ENCODE measurements at places on chromosomes 2 and 18.

DNA sequence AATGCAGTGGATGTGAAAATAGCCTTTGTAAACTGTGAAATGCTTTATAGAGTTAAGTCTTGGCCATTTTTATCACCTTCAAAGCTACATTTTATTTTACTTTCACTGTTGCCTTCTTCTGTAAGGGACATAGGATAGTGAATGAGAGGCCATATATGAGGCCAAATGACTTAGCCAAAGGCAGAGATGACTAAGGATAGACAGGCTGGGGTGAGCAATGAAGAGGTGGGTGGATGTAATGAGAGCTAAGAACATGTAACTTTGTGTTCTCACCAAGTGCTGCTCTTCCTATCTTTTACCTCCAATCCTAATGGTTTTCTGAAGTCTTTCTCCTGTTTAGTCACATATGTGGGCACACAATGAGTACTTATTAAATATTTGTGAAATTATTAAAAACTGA lies 101.9 kb downstream of the MBD5 start:
- no peak for DNase-seq

GRCh38 chr2:174602745-174603144 lies 5.1 kb upstream of the WIPF1 start:
- DNase-seq, result no peak

- DNase-seq, result no peak
These were observed 38.7 kb downstream of the RALBP1 start for GRCh38 chr18:9513971-9514512.

GRCh38 chr2:96209011-96209728 lies 543 bp upstream of the STARD7 start:
- no peak for DNase-seq

DNA sequence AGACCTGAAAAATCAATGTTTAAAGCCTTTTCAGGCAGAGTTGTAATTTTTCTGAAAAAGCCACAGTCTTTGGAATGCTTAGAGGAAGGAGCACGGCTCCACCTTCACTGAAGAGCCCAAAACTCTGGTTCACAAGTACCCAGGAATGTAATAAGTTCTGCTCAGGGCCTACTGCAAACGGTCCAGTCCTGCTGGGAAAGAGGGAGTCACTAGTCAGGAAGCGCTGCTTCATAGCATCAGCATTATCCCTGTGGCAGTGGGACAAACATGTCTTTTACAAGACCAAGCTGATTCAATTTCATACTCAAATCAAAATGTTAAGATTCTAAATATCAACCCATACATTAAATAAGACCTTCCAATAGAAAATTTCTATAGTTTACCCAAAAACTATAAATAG lies 152.9 kb upstream of the PGAP1 start:
- DNase-seq, result peak; percentile 30

DNA sequence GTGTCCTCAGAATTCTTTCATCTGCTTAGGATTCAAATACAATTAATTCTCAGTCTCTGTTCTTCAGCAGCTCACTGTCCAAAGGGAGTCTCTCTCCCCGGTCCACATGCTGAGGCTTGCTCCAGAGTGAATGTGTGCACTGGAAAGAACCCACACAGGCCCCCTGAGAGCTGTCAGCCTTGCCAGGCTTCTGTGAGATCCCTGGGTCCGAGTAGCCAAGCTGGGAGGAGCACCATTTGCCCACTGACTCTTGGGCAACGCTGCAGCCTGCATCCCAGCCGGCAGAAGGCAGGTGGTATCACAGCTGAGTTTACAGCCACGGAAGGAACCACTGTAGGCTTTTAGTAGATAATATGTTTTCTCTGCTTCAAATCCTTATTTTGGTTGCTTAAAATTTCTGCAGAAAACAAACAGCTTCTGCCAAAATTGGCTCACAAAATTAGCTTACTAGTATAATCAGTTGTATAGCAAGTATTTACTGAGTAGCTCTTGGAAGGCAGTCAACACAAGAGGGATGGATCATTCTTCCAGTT lies 21.4 kb upstream of the LTBP1 start:
- peak; percentile 44 for DNase-seq

- DNase-seq, result no peak
These were observed 310.4 kb downstream of the LRRTM1 start for GRCh38 chr2:79994161-79994560.

DNA sequence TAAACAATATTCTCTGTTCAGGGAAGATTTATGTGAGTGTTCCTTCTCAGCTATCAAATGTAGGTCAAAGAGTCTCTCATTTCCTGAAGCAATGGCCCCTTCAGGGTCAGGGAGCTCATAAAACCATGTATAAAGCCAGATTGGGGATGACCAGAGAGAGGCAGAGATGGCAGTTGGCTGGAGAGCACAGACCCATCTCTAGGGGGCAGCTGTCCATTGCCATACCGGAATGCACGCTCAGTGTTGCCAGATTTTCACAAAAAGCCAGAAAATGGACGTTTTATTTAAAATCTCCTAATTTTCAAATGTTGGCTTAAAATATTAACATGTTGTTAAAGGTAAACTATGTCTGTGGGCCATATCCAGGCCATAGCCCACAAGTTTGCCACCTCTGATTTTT lies 1920.7 kb upstream of the CELF4 start:
- no peak for DNase-seq

All from NCI-H1694 treated with DMSO at 0.1 percent for 48 hours (cell line).